Activated CD4-positive, alpha-beta T cell treated with anti-CD3 and anti-CD28 coated beads, Interleukin-2, amount 50 U/mL, for 1 hour (primary cell): ENCODE measurements at places on chromosomes 5 and 9.
A peak's percentile ranks its signal among the peaks of the same experiment; 100 is the strongest.

DNA sequence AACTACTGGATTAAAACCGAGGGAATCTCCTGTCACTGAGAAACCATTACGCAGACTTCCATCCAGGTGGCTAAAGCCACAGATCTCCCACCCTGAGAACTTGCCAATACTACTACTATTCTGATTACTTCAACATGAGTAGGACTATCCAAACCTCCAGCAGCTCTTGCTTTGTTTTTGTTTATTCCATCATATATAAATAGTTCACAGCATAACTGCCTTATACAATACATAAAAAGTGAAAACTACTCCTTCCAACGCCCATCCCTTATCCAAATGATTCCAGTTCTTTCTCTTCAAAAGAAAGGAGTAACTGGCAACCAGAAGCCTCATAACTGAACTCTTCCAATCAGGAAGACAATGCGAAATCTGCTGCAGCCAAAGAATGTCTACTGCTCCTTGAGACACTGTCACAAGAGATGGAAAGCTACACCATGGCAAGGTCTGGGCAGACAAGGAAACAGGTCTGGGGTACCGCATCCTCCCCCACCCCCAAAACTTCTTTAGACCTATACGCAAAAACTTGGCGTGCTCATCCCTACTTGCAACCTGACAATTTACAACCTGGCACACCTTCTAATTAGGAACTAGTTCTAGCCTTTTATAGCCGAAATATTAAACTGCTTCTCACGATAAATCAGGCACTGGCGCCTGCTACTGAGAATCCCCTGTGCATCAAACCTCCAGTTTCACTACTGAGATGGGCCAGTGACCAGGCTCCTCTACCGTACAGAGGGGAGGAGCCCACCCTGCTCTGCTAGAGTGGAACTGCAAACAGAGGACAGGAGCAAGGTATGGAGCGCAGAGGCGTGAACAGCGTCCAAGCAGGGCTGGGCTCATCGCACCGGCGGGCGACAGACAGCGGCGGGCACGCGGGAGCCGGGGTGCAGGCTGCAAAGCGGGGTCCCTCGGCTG lies 986 bp downstream of the PLPP1 start:
- DNase-seq = no peak

GRCh38 chr5:41747708-41748107 lies 122.5 kb downstream of the OXCT1 start:
- DNase-seq = no peak

- no peak for DNase-seq
Measured at GRCh38 chr9:104009826-104010225, 84.3 kb upstream of the SMC2 start.

- no peak for DNase-seq
Measured at GRCh38 chr5:62814991-62815390, 236.4 kb downstream of the LRRC70 start.

DNA sequence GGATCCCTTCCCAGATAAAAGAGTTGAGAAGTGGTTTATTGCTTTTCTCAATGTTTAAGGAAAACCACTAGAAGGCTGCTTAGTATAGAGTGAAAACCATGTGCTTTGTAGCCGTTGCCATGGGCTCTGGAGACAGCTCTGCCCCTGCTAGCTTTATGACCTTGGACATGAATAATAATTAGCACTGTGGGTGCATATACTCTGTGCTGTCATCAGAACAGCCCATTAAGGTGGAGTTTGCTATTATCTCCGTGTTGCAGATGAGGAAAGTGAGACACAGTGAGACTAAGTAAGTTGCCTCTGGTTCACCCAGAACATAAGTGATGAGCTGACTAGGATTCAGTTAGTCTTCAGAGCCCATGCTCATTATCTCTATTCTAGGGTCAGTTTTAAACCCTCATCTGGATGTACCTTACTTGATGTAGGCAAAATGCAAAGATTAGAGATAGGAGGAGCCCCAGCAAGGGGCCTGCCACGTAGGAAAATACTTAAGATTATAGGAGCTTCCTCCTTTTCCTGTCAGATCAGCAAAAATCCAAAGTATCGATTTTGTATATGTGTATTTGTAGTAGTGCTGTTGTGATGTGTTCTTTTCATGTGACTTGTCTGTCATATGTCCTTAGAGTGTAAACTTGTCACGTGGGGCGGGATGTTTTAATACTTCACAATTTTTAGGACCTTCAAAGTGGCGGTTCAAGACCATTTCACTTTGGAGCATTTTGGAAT lies 102.5 kb downstream of the TLE4 start:
- no peak for DNase-seq

DNA sequence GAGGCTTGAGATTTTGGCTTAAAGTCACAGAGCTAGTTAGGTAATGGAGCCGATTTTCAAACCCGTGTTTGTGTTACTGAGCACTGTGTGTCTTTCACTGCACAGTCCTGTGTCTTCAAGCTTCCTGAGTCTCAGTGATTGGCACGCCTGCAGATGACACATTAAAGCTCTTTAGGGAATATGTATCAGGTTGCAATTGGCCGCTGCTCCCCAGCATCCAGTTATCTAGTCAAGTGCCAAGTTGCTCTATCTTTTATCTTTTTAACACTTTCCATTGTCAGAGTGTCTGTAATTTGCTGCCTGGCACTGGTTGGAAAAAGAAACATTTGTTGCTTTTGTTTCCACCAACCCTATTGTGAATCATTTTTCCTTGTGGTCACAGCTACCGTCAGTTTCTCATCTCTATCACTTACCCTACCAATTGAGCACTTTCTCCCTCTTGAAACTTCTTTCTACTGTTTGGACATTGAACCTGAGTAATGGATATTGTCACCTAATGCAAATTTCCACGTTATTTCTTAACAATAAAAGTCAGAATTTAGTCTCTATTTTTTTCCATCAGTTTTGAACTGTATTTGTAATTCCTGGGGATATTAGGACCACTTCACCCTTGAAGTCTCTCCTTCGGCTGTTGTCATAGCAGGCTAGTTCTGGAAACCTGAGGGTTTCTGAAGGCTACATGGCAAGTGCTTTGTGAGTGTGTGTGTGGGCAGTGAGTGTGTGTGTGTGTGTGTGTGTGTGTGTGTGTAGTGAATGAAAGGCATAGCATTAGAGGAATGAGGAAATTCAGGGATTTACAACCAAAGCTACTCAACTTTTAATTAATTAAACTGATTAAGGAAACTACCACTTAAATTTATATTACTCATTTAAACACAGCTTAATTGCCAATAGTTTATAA lies 274.3 kb downstream of the ISL1 start:
- DNase-seq = no peak

- peak; percentile 11 for DNase-seq
Measured at GRCh38 chr5:142716963-142717362, 31.1 kb upstream of the FGF1 start.

DNA sequence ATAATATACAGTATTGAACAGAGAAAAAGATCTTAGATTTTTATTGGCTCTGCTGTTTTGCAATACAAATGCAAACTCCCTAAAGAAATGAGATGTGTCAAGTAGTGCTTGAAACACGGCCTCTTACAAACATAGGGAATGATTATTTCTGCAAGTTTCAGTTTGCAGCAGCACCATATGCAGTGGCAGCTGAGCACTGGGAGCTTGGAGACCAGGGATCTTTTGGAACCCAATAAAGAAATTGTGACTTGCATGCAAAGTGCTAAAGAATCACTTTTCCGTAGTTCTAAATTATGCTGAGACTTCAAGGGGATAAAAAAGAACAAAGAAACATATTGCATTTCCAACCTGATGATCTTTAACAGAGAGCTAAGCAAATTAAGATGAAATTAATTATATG lies 674.6 kb upstream of the ZNF608 start:
- DNase-seq = no peak

- DNase-seq = peak; percentile 34
Measured at GRCh38 chr9:127505396-127506116, 54.2 kb downstream of the LRSAM1 start.
